ENCODE measurements at places on chromosomes 2 and 18.

DNA sequence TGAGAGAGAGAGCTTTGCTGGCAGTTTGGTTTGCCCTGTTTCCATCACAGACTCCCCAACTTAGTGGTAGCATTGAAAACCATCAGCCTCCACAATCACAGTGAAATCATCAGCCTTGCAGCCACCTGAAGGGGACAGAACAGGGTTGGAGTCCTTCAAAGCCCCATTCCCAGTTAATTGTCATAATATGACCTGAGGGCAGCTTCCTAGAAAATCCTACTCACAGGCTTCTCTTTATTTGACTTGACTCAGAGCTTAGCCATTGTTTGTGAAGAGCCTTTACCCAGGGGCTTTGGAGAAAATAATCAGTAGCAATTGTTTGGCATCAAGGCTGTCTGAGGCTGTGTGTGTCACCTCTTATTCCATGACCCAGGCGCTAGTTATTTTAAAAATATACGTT lies 308.7 kb downstream of the CBLN2 start:
- no peak for DNase-seq

DNA sequence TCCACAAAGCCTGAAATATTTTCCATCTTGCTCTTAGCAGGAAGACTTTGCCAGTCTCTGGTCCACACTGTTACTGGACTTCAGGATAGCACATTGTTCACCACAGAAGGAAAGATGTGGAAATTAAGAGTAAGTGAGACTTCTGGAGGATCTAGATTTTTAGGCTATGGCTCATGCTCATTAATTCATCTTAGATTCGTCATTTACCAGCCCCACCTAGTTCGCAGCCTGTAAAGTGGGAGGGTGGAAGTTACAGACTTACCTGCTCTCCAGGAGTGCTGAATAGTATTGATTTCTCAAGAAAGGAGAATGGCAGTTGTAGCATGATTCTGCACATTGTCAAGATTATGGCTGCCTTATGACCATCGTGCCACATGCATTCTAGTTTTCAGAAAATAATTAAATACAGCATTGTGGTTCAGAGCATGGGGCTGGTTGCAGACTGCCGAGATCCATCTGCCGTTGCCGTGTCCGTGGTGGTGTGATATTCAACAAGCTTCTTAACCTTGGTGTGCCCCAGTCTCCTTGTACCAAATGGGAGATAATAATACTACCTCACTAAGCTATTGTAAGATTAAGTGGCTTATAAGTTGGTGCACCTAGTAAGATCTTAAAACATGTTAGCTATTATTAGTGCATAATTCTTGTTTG lies 56.8 kb downstream of the RNF144A start:
- DNase-seq = no peak

DNA sequence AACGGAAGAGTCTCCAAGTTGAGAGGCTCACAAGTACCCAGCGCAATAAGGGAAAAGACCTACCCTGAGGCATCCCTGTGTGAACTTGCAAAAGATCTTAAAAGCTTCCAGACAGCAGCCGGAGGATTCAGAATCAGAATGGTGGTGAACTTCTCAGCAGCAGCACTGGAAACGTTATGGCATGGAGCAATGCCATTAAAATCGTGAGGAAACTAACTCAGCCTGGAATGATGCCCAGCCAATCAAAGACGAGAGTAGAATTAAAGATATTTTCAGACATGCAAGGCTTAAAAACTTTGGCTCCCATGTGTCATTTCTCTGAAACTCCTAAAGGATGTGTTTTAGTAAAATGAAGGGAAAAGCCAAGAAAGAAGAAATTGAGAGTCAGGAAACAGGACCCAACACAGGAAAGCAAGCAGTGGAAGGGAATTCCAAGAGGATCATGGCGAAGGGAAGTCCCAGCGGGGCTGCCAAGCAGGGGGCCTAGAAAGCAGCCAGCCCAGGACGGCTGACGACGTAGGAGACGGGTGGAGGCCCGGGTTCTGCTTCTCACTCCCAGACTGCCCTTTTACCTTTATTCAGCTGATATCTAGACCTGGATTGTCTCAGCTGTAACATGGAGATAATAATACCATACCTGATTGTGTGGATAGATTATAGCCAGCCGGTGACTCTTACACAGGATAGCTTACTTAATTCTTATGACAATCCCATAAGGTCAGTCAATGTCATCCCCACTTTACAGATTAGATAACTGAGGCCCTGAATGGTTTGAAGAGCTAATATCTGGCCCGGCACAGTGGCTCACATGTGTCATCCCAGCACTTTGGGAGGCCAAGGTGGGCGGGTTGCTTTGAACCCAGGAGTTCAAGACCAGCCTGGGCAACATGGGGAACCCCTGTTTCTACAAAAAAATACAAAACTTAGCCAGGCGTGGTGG lies 92.8 kb downstream of the ASAP2 start:
- no peak for DNase-seq

GRCh38 chr18:50128506-50129271 lies 66.3 kb downstream of the MYO5B start:
- DNase-seq = no peak

DNA sequence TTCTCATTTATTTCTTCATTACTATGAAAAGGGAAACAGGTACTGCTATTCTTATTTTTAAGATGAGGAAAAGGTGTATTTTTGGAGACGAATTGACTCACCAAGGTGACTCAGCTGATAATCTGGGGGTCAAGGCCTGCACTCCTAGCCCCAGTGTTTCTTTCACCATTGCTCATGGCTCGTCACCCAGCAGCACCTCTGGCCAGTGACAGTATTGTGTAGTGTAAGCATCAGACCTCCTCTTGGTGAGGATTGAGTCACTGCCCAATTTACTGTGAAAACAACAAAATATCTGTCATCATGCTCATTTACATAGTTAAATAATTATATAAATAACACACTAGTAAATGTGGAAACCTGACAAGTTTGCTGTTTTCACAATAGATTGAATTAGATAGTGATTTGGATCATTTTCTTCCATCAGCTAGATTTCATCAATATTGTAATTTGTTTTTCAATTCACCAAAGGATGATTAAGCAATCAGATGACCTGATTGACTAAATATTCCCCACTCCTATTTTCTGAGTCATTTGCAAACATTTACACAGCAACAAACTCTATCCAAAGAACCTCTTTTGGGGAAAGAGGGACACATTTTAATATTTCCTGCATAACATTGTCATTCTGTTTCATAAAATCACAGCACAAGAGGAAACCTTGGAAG lies 492.8 kb upstream of the RAB12 start:
- no peak for DNase-seq

- no peak for DNase-seq
Measured at GRCh38 chr18:55121397-55122170, 162.3 kb upstream of the CCDC68 start.

GRCh38 chr2:46096260-46096659 lies 200.9 kb upstream of the EPAS1 start:
- DNase-seq = no peak

DNA sequence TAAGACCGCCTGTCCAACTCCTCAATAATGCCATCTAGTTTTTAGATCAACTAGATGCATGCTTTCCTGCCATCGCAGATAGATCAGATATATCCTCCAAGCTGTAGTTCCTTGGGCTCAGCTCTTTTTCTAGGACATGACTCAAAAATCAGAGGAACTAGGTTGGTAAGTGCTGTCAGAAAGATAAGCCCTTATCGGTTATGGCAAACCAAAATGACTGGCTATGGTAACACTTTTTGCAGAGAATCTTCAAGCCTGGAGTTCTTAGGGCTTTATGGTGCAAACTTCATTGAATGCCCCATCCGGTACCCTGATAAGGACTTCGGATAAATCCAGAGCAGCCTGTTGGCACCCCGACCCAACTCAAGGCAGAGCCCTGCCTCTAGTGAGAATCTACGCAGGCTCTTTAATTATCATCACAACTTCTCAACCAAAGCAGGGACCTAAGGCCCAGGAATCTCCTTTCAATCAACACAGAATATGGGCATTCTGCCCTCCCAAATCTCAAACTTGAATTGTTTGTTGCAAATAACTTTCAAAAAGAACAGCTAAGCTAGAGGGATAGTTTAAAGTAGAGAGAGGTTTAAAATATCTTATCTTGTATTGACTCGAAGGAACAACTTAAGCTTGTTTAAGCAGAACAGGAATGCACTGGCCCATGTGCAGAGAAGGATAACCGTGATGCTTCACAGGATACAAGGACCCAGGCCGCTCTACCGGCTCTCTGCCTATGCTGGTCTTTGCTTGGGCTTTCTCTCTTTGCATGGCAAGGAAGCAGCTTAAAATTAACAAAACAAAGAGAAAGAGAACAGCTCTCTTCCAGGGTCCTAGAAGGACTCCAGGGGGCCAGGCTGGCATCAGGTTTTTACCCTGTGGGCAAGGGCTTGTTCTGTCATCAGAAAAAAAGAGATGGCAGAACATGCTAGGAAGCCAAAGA lies 3.4 kb upstream of the CYP1B1 start:
- no peak for DNase-seq

- DNase-seq = no peak
Measured at GRCh38 chr2:202950592-202950991, 38.5 kb downstream of the CARF start.

- DNase-seq = no peak
Measured at GRCh38 chr2:64992990-64993389, 3.8 kb downstream of the SLC1A4 start.

DNA sequence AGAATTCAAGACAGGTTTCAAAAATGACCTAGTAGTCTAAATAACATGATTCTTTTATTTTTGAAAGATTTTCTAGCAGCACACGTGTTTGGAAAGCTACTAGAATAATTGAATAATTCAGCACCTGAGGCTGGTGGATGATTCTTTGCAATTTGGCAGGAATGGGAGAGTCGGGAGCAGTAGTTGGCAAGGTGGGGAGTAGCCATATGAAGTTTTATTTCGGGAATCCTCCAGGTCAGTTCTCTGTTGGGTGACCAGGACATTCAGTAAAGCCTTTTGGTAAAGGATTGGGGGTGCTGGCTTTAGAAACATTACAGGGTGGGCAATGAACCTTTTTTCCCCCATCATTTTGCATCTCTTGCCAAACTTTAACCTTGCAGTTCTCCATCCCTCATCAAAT lies 75.0 kb upstream of the LYPD6B start:
- no peak for DNase-seq

- DNase-seq = no peak
Measured at GRCh38 chr2:4539121-4539520, 835.7 kb downstream of the DCDC2C start.

- DNase-seq = peak; percentile 88
Measured at GRCh38 chr2:121649149-121649595, at the start of gene CLASP1. Gene CLASP1 (minus strand): TSS chr2:121649462. CDS start chr2:121605895, 43,567 bp downstream.

- no peak for DNase-seq
Measured at GRCh38 chr2:221442128-221442527, 130.0 kb downstream of the EPHA4 start.

- DNase-seq = no peak
Measured at GRCh38 chr2:99698896-99699295, 209.1 kb upstream of the REV1 start.

- no peak for DNase-seq
Measured at GRCh38 chr2:53127061-53127650, 640.4 kb upstream of the CHAC2 start.

DNA sequence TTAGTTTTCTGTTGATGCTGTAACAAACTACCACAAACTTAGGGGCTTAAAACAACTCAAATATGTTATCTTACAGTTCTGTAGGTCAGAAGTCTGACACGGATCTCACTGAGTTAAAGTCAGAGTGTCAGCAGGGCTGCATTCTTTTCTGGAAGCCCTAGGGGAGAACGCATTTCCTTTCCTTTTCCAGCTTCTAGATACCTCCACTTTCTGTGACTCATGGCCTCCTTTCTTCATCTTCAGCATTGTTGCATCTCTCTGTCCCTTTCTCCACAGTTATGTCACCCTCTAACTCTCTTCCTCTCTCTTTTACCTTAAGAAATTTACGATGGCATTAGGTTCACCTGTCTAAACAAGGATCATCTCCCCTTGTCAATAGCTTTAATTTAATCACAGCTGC lies 13.3 kb upstream of the PPP4R1 start:
- no peak for DNase-seq

DNA sequence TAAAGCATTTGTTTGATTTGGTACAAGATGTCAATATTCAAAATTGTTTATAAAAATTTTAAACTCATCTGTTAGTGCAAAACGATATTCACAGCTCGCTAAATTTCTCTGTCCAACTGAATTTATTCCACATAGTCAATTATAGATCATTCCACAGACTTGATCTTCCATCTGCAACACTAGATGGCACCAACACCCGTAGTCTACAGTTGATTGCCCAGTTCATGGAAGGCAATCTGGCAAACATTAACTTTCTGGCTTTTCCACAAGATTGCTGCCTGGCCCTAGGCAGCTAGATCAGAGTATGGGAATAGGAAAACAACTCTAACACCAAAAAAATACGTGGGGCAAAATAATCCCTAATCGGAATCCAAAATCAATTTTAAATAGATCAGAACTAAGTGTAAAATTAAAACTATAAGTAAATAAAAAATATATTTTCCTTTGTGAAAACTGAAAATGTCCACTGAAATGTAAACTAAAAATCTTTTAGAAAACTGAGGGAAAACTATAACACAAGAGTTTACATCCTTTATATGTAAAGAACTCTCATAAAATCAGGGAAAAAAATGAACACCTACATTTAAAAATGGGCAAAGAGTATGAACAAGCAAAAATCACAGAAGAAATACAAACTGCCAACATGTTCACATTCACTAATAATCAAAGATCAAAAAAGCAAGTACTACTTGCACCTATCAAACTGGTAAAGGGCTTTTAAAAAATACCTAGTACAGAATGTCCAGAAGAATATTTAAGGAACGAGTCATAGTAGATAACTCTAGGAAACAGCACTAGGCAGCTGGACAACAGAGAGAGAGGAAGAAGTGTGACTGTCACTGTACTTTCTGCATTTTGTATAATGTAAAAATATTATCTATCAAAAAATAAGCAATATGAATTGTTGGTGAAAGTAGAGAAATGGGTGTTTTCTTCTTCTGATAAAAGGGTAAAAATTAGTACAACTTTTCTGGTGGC lies 35.0 kb downstream of the RTN4 start:
- DNase-seq = peak; percentile 44

GRCh38 chr2:26088038-26088643 lies 54.3 kb downstream of the RAB10 start:
- DNase-seq = no peak

- no peak for DNase-seq
Measured at GRCh38 chr2:233408366-233409285, 54.3 kb downstream of the DGKD start.

GRCh38 chr2:54904836-54905235 lies 145.4 kb downstream of the RTN4 start:
- DNase-seq = no peak

DNA sequence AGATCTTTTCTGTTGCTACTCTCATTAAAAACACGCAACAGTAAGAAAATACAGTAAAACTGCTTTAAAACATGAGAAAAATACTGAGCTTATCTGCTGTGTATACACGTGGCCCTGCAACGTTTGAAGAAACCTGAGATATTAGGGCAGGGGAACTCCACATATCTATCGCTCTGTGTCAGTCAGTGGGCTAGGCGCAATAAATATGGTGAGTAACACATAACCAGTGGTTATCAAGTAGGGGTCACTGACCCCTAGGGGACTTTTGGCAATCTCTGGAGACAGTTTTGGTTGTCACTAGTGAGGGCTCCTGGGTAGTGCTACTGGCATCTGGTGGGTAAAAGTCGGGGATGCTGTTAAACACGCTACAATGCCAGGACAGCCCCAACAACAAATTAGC lies 14.9 kb downstream of the STAT1 start:
- no peak for DNase-seq
